ENCODE measurements at places on chromosomes 11 and 22.

- DNase-seq: no peak
Observed at GRCh38 chr11:107928767-107929507, 689 bp downstream of the RAB39A start.

DNA sequence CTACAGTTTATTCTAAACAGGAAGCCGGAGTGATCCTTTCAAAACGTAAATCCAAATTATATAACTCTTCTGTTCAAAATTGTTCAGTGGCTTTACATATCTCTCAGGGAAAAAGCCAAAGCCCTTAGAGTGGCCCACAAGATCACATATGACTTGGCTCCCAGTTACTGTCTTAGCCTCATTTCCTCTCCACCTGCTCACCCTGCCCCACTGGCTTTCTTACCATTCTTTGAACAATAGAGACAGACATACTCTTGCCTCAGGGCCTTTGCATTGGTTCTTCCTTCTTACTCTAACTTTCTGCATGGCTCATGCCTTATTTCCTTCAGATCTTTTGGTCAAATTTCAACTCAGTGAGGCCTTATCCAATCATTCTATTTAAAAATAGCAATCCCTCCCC is 52.1 kb downstream of the STIM1 start:
- no peak for DNase-seq

- DNase-seq: no peak
Observed at GRCh38 chr11:72037554-72038311, 39.0 kb downstream of the IL18BP start.

DNA sequence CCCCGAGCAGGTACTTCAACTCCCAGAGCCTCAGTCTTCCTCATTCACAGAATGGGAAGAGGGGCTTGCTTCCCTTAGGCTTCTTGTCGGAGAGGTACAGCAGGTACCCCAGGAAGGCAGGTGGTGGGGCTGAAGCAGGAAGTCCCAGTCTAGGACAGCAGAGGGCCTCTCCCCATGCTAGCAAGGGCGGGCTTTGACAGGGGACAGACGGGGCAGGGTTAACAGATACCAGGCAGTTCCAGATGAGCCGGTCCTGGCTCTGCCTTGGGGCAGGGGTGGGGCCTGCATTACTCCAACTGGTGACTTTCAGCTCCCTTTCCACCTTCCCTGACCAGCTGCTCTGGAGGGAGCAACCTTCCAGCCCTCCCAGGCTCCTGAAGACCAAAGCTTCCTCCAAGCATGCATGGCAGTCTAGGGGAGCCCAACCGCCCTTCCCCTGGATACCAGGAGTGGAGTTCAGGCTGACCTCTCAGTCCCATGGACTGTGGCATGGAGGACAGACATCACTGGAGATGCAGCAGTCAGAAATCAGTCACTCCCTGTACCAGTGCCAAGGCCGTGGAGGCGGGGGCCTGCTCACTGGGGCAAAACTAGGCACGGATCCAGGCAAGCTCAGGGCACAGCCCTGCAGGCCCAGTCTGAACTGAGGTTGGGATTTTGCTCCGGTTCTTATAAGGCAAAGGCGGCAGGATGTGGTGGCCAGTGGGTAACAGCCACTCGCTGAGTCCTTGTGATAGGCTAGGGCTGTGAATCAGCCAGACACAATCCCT is 60.5 kb downstream of the NAT10 start:
- DNase-seq: no peak

- DNase-seq: peak; percentile 27
Observed at GRCh38 chr11:105838668-105839384, 183.2 kb downstream of the MSANTD4 start.

- no peak for DNase-seq
Observed at GRCh38 chr22:33539902-33540751, 380.1 kb downstream of the LARGE1 start.

DNA sequence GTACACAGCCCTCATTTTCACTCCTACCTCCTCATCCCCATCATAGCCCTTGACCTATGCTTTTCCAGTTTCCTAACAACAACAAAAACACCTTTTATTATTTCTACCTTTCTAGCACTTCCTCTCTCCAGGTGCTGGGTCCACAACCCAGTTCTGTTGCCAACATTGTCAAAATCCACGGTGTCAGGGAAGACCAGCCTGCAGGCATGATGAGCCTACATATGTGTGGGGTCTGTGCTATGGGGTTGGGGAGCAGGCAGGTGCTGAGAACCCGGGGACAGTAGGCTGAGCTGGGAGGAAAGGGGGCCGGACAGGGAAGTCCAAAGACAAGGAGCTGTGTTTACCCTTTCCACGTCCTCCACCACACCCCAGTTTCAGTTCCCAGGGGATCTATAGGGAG is 711 bp upstream of the ZPR1 start:
- DNase-seq: no peak

DNA sequence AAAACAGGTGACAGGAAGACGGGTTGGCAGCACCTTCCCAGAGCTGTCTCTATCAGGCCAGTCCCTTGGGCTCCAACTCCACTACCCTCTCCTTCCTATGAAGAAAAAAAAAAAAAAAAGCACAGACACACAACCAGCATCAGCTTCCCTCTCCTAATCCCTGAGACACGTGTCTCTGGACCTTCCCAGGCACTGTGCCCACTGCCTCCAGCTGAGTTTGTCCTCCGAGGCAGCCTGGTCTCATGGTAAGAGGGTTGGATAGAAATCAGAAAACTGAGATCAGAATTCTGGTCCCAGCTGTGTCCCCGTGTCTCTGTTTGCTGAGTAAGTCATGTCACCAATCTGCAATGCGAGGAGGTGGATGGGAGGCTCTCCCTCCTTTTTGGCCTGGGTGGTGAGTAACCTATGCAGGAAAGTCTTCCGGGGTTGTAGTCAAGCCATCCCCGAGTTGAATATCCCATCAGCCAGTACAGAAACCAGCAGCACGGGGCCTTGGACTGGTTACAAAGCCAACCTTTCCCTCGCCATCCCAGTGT is 193.7 kb upstream of the TBCEL start:
- DNase-seq: no peak

DNA sequence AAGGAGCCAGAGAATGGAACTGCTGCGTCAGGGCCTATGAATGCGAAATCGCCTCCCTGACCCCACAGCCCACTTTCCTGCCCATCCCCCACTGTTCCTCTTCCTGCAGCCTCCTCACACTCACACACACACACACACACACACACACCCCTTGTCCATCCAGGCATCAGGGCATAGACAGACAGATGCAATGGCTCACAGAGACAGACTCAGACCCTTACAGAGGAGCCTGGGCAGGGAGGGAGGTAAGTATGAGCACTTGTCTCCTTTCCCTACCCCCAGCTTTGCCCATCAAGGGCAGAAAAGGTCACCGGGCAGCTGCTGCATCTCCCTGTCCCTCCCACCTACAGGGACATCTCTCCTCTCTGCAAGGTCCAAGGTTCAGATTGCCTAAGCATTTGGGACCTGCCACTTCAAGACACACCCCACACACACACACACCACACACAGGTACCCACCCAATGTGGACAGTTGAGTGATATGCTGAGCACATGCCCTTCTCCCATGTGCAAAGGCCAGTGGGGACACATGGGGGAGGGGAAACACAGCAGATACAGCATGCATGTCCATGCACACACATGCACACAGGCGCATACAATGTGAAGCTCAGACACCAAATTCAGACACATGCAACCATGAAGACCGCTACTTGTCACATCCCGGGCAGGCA is 2.0 kb upstream of the NRXN2 start:
- no peak for DNase-seq

- DNase-seq: no peak
Observed at GRCh38 chr11:17714356-17714854, 5.0 kb upstream of the MYOD1 start.

GRCh38 chr11:107468596-107468995 is 11.0 kb upstream of the CWF19L2 start:
- DNase-seq: no peak

Measured in Panc1 (cell line).